ENCODE measurements at places on chromosomes 4 and X. TPM values are rescaled to one million over a fixed set of nuclear protein-coding genes. Genes with fewer than 3 reads are reported as not detected.

- no peak overlapping the region for H3K27ac ChIP-seq
- H3K27me3 ChIP-seq, result peaks cover 12% of the 10 kb centered on the region
- no peaks in the 10 kb centered on the region for H3K36me3 ChIP-seq
- peak; percentile 52 for DNase-seq
- peaks cover 24% of the 10 kb centered on the region for H3K4me1 ChIP-seq
- no peak overlapping the region for H3K4me3 ChIP-seq
Measured at GRCh38 chr4:68184923-68185322, 55.3 kb upstream of the TMPRSS11F start.

- H3K4me3 ChIP-seq, result no peak overlapping the region
- no peaks in the 10 kb centered on the region for H3K36me3 ChIP-seq
- no peaks in the 10 kb centered on the region for H3K27me3 ChIP-seq
- H3K4me1 ChIP-seq, result no peaks in the 10 kb centered on the region
- H3K27ac ChIP-seq, result no peak overlapping the region
Measured at GRCh38 chrX:69236641-69237040, 71.4 kb upstream of the PJA1 start.

BMP3 gene
- 1.8 TPM for total RNA-seq

DNA sequence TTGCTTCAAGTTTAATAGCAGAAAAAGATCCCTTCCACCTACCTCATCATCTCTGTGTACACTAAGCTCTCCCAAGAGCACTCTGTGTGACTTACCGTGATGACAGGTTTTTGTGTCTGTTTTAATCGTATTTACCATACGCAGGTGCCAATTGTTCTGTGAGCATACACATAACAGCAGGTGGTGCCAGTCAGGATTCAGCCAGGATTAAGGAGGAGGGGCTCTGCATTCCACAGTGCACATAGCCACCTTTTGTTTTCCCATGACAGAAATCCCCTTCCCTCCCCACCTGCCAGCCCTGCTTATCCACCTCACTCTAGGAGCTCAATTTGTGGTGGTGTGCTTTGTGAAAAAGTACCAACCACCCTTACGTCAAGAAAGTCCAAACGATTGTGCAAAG is 14.8 kb downstream of the ANK2 start:
- no peak overlapping the region for H3K27ac ChIP-seq
- H3K4me1 ChIP-seq, result peaks cover 3% of the 10 kb centered on the region

CT55 gene
- not detected for total RNA-seq

- H3K4me1 ChIP-seq, result no peaks in the 10 kb centered on the region
- no peak overlapping the region for H3K4me3 ChIP-seq
- no peak overlapping the region for H3K27ac ChIP-seq
- H3K36me3 ChIP-seq, result no peaks in the 10 kb centered on the region
- H3K27me3 ChIP-seq, result no peaks in the 10 kb centered on the region
Measured at GRCh38 chr4:85610450-85610849, 135.5 kb downstream of the ARHGAP24 start.

DNA sequence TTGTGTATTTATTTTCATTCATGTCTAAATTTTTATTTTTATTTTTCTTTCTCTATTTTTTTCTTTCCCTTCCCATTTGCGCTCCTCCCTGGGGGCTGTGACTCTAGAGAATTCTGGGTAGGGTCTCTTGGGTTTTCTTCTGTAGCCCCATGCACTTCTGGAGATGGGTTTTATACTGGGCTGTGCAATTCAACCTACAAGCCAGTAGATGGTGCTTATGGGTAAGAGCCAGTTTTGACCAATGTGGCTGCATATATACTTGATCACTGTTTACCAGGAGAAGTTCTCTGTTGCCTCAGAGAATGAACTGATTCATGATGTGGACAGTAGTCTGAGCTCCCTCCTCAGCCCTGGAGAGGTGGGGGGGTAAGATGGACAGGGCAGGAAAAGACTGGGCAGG is 614.6 kb downstream of the PCDH19 start:
- H3K36me3 ChIP-seq, result no peaks in the 10 kb centered on the region
- no peak for DNase-seq
- no peak overlapping the region for H3K4me3 ChIP-seq
- no peaks in the 10 kb centered on the region for H3K4me1 ChIP-seq
- H3K27ac ChIP-seq, result no peak overlapping the region
- no peaks in the 10 kb centered on the region for H3K27me3 ChIP-seq

GRCh38 chr4:102610007-102610406 is 108.8 kb downstream of the NFKB1 start:
- H3K4me1 ChIP-seq, result peaks cover 29% of the 10 kb centered on the region
- no peak overlapping the region for H3K4me3 ChIP-seq
- no peaks in the 10 kb centered on the region for H3K27me3 ChIP-seq
- peak; percentile 22 for DNase-seq
- H3K36me3 ChIP-seq, result peaks cover 42% of the 10 kb centered on the region
